ENCODE measurements at places on chromosomes 2 and 18.

DNA sequence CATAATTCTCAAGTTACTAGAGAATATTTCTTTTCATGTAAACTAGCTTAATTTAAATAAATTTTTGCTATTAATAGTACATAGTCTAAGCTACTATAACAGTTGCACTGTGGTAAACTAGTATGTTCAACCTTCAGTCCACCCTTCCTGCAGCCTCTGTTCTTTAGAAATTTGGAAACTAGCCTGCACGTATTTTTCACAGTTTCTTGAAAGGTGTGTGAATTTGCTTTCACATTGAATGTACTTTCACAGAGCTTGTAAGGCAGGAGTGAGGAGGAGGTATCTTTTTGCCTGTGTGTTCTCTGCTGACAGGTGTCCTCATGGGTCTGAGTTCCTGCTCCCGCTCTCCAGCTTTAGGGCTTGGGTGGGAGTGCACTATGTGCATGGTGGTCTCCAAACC is 117.5 kb downstream of the ATP9B start:
- DNase-seq = no peak

- DNase-seq = no peak
Measured at GRCh38 chr2:17804358-17804757, 11.9 kb upstream of the MSGN1 start.

- DNase-seq = no peak
Measured at GRCh38 chr2:212975333-212975732, 176.1 kb downstream of the IKZF2 start.

DNA sequence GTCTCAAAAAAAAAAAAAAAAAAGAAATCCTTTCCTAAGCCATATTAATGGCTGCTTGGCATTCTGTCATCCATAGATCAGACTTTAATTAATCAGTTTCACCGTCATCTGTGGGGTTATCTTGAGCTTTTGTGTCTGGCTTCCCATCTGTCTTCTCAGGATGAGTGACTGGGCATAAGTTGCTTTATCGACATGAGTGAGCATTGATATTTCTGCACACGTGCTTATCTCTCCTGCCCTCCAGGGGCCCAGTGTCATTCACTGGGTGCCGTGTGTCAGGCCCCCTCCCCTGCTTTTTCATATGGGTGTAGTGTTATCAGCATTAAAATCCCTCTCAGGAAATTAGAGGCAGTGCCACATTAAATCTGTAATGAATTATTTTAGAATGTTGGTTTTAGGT is 65.6 kb downstream of the SH3BP4 start:
- no peak for DNase-seq

- no peak for DNase-seq
Measured at GRCh38 chr2:1798115-1798784, 53.9 kb upstream of the PXDN start.

DNA sequence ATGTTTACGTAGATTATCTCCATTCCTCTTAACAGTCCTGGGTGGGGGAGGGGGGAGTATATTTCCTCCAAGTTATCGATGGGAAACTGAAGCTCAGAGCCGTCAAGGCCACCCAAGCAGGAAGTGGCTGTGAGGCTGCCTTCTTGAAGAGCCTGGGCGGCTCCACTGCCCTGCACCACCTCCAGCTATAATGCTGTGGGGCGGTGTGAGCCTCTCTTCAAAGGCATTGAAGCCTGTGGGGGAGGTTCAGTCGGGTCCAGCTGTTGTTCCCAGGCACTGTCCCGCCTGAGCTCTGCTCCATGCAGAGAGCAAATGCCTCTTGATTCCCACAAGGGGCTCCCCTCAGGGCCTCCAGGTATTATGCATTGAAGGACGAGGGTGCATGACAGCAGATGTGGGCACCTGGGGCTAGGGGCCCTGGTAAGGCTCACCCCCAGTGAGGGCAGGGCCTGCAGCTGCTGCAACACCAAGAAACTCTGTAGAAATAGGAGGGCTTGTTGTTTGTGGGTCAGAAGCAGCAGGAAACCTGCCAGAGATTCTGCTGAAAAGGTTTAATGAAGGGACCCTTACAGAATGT is 29.5 kb upstream of the LAPTM4A start:
- no peak for DNase-seq

DNA sequence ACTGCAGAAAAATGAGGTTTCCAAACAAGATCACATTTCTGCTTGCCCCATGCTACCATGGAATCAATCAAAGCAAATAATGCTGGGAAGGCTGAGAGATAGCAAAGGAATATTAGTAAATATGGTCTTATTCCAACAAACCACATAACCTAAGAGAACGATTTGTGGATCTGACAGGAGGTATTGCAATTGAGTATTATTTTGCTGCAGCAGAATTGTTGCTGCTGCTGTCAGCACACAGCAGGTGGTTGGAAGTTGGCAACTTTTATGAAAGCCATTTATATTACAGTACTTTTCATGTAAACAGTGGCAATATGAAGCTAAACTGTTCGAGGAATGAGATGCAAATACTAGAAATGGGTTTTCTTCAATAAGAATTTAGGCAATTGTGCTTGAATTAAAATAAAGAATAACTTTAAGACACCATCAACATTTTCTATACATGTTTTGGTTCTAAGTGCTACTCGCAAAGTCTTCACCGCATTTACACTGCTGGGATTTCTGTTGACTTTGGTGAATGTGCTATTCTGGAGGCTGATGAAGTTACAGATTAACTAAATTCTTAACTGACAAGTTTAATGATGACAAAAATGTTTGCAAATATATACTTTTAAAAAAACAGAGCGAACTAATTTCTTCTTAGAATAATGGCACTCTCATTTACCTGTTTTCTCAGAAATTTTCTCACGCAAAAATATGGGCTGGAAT is 1285.7 kb downstream of the CNTNAP5 start:
- DNase-seq = no peak

GRCh38 chr2:128605421-128605820 is 286.8 kb upstream of the HS6ST1 start:
- DNase-seq = no peak

DNA sequence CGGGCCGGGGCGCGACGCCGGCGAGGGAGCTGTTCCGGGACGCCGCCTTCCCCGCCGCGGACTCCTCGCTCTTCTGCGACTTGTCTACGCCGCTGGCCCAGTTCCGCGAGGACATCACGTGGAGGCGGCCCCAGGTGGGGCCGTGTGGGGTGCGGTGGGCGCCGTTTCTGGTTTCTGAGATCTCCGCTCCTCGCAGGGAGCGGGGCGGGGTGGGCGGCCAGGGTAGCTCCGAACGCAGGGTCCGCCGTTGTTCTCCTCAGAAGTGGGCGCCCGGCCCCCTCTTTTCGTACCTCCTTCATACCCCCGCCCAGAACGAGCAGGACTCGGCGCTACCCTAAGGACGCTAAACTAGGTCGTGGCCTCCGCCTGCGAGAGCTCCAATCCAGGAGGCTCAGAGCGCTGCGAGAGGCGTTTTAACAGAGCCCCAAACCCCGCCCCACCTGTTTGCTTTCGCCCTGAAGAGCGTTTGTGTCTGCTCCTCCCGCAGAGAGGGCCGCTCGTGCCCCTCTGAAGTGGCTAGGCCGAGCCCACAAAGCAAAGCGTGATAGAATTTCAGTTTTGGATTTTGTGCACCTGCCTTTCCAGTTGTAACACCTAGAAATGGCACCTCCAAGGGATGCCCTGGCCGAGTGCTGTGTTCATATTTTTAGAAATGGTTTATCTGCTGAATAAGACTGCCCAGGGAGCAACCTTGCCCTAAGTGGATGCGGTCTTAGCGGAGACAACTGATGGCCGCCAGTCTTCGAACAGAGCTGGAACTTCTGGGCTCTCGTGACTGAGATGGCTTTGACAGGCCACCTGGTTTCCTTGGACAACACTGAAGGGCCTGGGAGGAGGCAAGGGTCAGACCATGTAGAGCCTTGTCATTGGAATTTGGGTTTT is 626 bp downstream of the CAPN10 start:
- peak; percentile 54 for DNase-seq

- peak; percentile 41 for DNase-seq
Measured at GRCh38 chr18:35497027-35497369, 762 bp downstream of the INO80C start.

DNA sequence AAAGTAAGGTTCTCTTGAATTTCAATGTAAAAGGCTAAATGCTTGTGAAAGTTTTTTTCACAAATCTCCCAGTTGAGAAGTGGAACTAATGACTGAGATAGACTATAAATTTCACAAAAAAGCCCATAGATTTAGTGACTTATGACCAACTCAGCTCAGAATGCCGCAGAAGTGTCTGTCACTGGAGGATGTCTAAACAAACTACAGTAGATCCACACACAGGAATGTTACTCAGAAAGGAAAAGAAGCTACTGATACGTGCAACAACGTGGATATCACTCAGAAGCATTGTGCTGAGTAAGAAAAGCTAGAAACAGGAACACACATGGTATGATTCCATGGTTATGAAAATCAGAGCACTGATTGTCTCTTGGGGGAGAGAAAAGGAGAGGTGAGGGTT is 151.9 kb downstream of the DOCK10 start:
- DNase-seq = no peak

DNA sequence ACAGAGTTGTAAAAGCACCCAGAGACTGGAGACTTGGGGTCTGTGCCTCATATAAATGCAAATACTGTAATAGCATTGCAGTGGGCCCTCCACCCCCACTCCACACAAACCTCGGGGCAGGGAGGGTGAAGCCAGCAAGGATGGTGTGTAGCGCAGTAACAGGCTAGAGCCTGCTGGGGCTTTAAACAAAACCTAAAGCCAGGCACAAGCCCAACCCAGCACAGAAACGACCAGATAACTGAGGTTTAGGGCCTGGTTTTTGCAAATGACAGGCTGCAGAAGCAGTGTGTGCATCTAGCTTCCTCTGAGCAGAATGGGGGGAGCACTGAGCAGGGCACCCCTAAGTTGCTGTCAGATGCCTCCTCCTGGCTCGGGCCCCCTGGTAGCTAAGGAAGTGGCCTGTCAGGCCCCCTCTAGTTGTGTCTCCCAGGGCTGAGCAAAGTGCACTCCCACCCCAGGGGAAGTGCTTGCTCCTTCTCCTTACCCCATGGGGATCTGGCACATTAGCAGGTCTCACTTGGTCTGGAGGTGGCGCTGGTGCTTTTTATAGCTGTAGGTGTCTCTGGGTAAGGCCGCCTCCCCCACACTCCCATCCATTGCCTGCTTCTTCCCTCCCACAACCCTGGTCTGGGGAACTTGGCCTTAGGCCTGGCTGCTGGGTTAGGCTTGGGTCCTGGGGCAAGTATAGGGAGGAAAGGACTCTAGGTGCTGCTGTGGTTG is 135.1 kb downstream of the CELF4 start:
- DNase-seq = no peak

DNA sequence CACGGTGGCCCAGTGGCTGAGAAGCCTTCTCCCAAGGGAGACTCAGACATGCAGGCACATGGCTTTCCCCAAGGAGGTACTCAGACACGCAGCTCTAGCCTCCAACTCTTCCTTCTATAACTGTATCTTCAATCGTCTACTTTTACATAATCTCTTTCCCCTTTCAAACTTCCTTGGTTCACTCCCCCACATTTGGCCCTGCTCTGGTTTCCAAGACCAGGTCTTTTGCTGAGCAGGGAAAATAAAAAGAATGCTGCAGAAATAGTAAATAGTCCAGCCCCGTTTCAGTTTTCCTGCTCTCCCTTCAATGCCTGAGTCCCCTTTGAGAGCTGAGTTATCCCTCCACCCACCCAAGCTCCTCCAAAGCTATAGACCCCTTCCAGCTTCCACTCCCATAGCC is 635.0 kb downstream of the ARHGAP15 start:
- DNase-seq = no peak

DNA sequence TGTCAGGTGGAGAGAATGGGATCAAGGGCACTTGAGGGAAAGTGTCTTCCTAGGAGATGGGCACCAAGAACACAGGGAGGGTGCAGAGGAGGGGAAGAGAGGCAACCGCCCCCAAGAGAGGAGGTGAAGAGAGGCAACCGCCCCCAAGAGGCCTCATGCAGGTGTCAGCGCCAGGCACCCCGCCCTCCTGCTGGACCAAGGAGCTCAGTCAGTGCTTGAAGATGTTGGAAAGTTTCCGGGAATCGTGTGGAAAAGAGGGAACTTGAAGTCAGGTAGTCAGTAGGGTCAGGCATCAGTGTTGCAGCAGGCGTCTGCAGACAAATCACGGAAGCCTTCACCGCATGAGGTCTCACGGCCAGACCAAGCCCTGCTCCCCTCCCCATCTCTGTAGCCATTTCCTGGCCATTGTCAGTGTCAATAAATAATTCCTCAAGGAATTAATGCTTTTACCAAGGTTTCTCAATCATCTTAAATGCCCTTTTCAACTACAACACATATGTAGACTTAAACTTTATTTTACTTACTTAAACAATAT is 353.1 kb downstream of the EIPR1 start:
- no peak for DNase-seq

- no peak for DNase-seq
Measured at GRCh38 chr2:124708661-124709060, 683.6 kb downstream of the CNTNAP5 start.

GRCh38 chr2:85213901-85214512 is 80.8 kb downstream of the TCF7L1 start:
- DNase-seq = no peak

GRCh38 chr2:70978341-70979179 is at the start of gene ANKRD53:
ANKRD53 (plus strand) TSS chr2:70978630; CDS start chr2:70978646, 16 bp downstream.
- peak; percentile 26 for DNase-seq

GRCh38 chr2:241701149-241701398 is 765 bp upstream of the ING5 start:
- no peak for DNase-seq

- DNase-seq = peak; percentile 82
Measured at GRCh38 chr18:74081966-74082741, 65.5 kb downstream of the FBXO15 start.

- DNase-seq = no peak
Measured at GRCh38 chr2:172307800-172308199, 119.6 kb upstream of the ITGA6 start.

GRCh38 chr2:101883860-101884259 is 107.9 kb upstream of the IL1R2 start:
- DNase-seq = peak; percentile 74

DNA sequence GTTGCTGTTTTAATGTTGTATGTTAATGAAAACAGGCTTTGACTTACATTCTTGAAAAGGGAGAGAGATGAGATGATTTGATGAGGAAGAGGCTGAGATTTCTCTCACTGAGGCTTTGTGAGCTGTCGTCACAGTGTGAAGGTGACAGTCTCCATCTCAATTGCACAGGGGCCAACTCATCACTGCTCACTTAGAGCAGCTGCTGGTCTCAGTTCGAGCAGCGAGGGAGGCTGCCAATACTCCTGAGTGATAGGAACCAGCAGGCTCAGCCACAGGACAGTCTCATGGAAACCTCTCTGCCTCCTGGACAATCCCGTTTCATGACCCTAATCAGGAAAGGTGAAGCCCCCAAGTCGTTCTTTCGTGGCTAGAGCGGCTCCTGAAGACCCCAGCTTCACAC is 170.7 kb upstream of the SOX11 start:
- no peak for DNase-seq

DNA sequence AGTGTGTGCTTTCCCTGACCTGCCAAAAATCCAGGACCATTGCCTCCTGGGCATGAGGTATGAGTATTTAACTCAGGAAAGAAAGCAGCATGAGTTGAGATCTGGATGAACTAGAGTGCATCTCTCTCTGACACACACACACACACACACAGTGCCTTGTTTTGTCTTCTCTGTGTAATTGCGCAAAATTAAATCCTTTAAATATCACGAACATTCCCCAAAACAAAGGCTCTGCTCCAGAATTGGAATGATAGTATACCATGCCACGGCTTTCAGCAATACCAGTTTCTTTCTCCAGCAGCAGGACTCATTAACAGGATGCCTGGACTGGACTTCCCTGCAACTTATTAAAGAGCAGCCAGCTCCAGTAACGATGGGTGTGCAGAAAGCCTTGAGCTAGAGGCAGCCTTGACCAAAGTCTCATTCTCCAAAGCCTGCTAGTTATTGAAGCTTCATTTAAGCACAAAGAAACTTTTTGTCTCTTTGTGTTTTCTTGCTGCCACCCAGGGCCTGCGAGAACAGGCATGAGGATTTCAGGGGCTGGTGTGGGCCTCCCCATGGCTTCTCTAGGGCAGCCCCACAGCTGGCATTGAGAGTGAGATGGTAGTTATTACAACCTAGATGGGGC is 101.7 kb downstream of the NRP2 start:
- no peak for DNase-seq
